H4 (cell line): ENCODE measurements at places on chromosomes 7 and 10. TPM values are rescaled to one million over a fixed set of nuclear protein-coding genes. Genes with fewer than 3 reads are reported as not detected.

Gene AKR1C3
- total RNA-seq: 80.8 and 92.2 TPM in 2 replicates

Gene HABP2
- not detected in 2 replicates for total RNA-seq

Gene HOXA11
- 0.27 and 0.52 TPM in 2 replicates for total RNA-seq

Gene SFMBT2
- 0.85 and 1.0 TPM in 2 replicates for total RNA-seq

Gene CAV2
- 59.4 and 67.2 TPM in 2 replicates for total RNA-seq

Gene MYO3A
- not detected in 2 replicates for total RNA-seq

Gene WNT8B
- total RNA-seq: not detected in 2 replicates

Gene MCM7
- total RNA-seq: 258 and 299 TPM in 2 replicates

Gene IGFBP1
- not detected in 2 replicates for total RNA-seq

Gene TYW1B
- 0.23 and 0.66 TPM in 2 replicates for total RNA-seq

Gene PYROXD2
- total RNA-seq: 3.4 and 4.2 TPM in 2 replicates

Gene VAX1
- not detected in 2 replicates for total RNA-seq

Gene SPDYE9
- not detected in 2 replicates for total RNA-seq

Gene CCDC71L
- total RNA-seq: 22.2 and 26.6 TPM in 2 replicates

Gene SPDYE1
- not detected in 2 replicates for total RNA-seq

Gene NPM3
- 98.0 and 99.4 TPM in 2 replicates for total RNA-seq

Gene TMEM213
- not detected in 2 replicates for total RNA-seq

Gene SEMA3A
- 45.0 and 54.7 TPM in 2 replicates for total RNA-seq

Gene TMEM140
- 18.6 and 27.3 TPM in 2 replicates for total RNA-seq

Gene EPDR1
- total RNA-seq: 224 and 226 TPM in 2 replicates

Gene XRCC2
- 4.4 and 6.8 TPM in 2 replicates for total RNA-seq

Gene PAPOLB
- 0.02 TPM in 1 of 2 replicates, not detected in the other for total RNA-seq

Gene PRSS1
- total RNA-seq: not detected in 2 replicates

Gene PON1
- total RNA-seq: not detected in 2 replicates

Gene MYL10
- total RNA-seq: not detected in 2 replicates

Gene FAM53B
- total RNA-seq: 7.4 and 10.5 TPM in 2 replicates

Gene CRYGN
- total RNA-seq: not detected in 2 replicates
